ENCODE measurements at places on chromosomes 11 and 22. TPM values are rescaled to one million over a fixed set of nuclear protein-coding genes. Genes with fewer than 3 reads are reported as not detected.

TP53AIP1 gene
- polyA plus RNA-seq = 0.05 TPM

PGM2L1 gene
- 1.0 TPM for polyA plus RNA-seq

DNA sequence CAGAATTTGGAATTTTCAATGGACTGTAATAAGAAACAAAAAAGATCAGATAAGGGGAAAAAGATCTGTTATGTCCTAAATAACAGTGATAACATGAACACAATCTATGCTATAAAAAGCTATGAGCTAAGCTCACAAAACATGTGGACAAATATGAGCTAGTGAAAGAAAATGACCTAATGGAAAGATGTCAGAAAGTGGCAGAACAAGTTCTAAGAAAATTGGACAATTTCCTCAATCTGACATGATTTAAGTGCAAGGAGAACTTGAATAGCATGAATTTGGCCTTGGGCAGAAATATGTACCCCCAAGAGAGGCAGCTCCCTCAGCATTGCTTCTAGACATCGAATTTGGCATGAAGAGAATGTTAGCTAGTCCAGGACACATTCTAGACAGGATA is 212.0 kb upstream of the PGR start:
- no peak for DNase-seq

- no peak for DNase-seq
Observed at GRCh38 chr22:17871726-17872458, 97.6 kb upstream of the BID start.

- peak; percentile 85 for DNase-seq
Observed at GRCh38 chr11:130314184-130314749, 450 bp downstream of the ZBTB44 start.

- peak; percentile 42 for DNase-seq
Observed at GRCh38 chr11:35393098-35393497, 26.3 kb downstream of the SLC1A2 start.

- no peak for DNase-seq
Observed at GRCh38 chr11:10646005-10646404, 47.5 kb downstream of the IRAG1 start.

- DNase-seq = no peak
Observed at GRCh38 chr11:79409330-79409729, 31.5 kb downstream of the TENM4 start.
